ENCODE measurements at places on chromosomes 1 and 21.

GRCh38 chr1:248782416-248783141, 27.0 kb upstream of the LYPD8 start:
- DNase-seq, result no peak

- DNase-seq, result peak; percentile 93
These were observed at the start of gene KCNH1 for GRCh38 chr1:211133836-211134669. Gene KCNH1, minus strand, starts transcription at chr1:211134148. Its CDS starts 203 bp downstream, at chr1:211133945.

DNA sequence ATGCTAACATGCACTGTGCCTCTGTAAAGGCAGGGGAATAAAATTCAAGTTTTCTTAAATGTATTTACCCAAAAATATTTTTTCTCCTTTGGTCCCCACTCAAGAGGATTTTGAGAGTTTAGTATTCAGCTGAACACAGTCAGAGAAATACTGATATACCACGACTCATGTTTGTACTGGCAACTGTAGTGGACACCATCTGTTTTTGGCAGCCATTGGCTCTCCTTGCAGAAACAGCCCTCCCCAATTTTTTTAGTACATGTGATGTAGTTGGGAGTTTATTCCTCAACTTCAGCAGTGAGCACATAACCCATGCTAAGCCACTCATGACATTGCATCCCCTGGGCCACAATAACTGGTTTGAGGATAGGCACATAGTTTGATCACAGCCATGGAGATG, 154.8 kb upstream of the POU3F1 start:
- DNase-seq, result no peak

DNA sequence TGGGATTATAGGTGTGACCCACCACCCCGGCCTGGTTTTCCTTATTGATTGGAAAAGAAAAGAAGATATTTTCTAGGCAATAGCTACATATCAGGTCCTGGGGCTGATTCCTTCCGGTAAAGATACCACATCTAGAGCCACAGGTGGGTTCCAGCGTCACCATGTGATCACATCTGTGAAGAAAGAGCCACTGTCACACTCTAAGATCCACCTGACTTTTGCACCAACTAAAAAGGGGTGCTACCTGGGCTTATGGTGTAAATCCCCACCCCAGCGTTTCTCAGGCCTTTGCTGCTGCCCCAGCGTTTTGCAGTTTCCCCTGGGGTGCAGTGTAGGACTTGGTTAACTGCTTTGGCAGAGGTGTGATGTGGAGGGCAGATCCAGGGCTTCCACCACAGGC, 22.3 kb upstream of the PDE9A start:
- no peak for DNase-seq

DNA sequence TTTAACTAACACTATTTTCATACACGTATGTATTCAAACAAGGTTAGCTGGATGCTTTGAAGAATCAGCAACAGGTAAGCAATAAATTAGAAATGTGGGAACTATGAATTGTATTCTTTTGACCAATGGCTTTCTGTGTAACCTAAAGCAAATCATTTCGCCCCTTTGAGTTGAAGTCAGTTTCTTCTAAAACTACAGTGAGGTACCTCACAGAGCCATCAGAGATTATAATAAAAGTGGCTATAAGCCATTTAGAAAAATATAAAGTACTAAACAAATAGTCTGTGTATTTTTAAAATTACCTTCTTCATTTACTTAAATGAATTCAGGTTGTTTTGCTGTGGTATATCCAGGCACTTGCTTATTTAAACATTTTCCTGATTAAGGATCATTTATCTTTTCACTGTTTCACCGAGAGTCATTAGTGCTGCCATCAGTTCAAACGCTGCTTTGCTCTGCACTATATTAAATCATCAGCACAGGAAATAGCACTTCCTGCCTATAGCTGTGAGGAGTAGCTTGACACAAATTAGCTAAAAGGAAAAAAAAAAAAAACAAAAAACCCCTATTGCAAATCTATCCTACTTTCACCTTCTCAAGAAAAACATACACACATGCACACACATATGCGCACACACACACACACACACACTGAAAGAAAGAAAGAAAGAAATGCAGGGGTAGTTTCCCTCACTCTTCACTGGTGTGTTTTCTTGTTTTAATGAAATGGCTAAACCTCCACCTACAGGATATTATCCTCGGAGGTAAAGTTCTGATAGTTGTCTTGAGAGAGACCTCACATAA, 39.8 kb upstream of the C1orf105 start:
- DNase-seq, result no peak

DNA sequence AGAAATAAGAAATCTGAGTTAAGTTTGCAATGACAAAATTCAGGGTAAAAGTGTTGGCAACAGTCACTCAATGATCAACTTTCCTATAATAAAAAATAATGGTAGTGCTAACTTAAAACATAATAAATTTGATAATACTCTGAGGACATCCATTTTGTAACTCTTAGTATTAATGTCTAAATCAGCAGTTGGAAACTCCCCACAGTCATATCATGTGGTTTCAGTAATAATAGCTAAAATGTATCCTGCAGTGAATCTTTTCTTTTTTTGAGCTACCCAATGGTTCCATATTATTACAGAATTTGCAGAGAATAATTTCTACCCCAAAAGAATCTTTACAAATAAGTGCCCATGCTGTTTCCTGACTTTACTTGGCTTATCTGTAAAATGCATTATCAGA, 286.7 kb downstream of the PTPRC start:
- DNase-seq, result no peak

DNA sequence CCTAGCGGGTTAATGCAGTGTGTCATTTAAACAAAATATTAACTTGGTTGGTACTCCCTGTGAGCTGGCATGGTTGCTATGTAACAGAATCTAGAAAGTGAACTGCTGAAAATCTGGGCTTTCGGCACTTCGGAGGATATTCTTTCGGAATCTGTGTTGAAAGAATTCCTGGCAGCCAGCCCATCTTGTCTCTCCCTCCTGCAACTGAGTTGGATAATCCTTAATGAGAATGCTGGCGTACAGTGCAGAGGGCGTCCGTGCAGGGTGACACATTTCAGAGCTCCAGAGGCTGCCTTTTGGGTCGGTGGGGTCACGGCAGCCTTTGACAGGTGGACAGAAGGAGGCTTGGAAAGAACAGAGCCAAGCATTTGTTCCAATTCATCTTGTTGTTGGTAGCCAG, 3.7 kb downstream of the KAZN start:
- DNase-seq, result peak; percentile 21

DNA sequence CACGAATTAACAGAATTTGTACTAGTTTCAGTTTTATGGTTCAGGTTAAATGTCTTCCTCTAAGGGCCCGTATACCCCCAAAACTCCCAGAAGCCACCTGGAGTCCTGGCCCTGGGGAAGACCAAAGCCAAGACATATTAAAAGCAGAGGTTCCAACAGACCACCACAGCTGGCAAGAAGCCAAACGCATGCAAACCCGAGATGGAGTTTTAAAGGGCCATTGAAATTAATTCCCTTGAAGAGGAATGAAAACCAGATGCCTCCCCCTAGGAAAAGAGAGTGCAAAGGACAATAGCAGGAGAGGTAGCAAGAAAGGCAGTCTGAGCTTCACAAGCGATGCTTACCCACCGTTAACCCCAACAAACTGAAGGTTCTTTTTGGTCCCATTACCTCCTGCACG, 48.1 kb downstream of the KANK4 start:
- DNase-seq, result no peak

DNA sequence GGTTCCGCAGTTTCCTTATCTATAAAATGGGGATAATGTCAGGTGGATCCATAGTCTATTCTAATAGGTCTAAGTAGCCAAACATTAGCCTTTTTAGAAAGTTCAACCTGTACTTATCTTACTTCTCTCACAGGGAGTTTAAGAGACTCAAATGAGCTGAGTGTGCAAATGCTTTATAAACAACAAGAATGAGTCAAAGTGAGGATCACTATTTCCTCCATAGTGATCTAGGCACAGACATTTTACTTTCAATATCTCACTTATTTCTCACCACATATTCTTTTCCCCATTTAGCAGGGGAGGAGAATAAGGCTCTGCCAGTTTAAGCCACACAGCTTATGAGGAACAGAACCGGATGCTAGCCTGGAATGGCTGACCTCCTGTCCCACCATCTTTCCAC, 92.1 kb upstream of the LMO4 start:
- DNase-seq, result no peak

GRCh38 chr1:24414775-24415333, 748 bp upstream of the NIPAL3 start:
- no peak for DNase-seq

- no peak for DNase-seq
These were observed 69.3 kb downstream of the MAN1A2 start for GRCh38 chr1:117436513-117436912.

- DNase-seq, result no peak
These were observed at the start of gene MX2 for GRCh38 chr21:41361786-41362604. Gene MX2, plus strand, starts transcription at chr21:41362027. Its CDS starts 14,880 bp downstream, at chr21:41376907.
